Foreskin keratinocyte (primary cell): ENCODE measurements at places on chromosomes 2 and 18.

GRCh38 chr2:195675783-195676427, 18.9 kb downstream of the SLC39A10 start:
- DNase-seq: no peak

DNA sequence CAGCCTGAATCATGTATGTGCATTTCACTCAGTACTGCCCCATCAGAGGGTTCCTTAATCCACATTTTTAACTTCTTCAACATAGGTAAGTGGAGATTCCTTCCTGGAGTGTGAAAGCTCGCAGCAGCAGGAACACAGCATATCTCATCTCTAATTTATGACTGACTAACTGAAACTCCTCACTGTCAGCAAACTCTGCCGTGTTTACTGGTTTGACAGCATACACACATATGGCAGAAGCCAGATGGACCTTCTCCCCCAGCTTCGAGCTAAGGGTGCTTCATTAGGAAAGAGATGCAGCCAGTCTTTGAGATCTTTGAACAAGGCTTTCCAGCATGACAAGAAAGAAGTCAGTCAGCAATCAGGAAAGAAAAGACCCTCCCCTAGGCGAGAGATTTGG, 200.3 kb upstream of the ACVR2A start:
- DNase-seq: no peak

- DNase-seq: no peak
These were observed 57.6 kb upstream of the SERTAD2 start for GRCh38 chr2:64711252-64711800.

GRCh38 chr18:68937029-68937599, 139.2 kb downstream of the CCDC102B start:
- DNase-seq: no peak

DNA sequence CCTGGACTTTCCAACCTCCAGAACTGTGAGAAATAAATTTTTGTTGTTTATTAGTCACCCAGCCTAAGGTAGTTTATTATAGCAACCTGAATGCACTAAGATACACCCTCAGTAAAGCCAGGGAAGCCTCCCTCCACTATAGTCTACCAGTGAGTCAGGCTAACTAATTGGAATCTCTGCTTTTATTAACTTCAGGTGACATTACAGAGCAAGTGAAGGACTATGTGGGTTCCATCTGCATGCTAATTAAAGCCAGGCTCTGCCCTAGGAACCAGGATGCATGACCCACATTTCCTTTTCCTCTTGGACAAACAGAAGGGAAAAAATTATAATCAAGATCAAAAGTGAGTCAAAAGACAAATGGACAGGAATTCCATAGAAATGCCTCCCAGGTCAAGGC, 56.1 kb downstream of the ZC3H8 start:
- DNase-seq: peak; percentile 40

GRCh38 chr2:63051042-63051794, 588 bp downstream of the OTX1 start:
- DNase-seq: peak; percentile 26
